ENCODE measurements at places on chromosomes 6 and 20.
A peak's percentile ranks its signal among the peaks of the same experiment; 100 is the strongest.

DNA sequence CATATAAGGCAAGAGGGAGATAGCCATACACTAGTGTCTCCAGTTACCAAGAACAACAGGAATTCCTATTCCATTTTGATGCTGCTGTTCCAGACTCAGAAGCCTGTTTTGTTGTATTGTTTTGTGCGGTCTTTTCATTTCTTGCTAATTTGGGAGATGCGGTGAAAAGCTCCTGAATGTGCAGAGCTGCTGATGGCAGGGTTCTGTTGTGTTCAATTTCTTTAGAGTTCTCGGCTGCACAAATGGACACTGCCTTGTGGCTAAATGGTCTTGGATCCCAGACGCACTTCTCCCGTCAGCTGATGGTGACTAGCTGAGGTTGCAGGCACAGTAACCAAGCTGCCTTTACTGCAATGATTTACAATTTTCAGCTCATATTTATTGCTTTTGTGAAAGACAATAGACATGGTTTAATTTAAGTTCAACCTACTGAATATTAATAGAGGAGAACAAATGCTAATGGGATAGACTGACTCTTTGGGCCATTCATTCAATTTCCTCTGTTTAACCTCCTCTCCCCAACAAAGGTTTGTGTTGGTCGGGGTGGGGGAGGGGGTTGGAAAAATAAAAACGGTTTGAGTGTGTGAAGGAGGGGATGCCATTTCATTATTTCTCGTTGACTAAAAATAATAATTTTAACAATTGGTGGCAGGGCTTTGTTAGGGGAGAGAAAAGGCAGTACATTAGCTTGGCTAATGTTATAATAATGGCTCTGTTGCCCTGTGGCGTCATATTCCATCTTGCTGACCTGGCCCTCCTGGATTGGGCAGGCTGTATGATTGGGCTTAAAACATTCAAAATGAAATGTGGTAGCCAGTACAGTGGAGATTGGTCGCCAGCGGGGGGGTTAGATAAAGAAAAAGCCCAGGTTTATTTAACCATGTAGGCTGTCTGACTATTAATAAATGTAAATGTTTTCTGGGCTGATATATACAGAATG, 159.5 kb downstream of the JARID2 start:
- DNase-seq = no peak

DNA sequence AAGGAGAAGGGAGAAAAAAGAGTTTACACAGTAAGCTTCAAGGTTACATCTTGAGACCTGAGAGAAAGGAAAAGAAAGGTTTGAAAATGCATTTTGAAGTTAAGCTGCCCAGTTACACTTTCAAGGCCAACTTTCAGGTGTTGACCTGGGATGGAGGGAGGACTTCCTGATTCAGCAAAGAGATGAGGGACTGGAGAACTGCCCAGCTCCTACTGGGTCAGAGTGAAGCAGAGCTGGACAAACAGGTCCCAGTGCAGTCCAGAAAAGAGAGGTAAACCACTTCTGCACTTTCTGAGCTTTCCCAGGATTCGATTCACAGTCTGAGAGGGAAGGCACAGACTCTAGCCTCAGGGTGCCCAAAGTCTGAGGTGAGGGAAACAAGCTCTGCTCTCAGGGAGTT, 6.0 kb upstream of the TJAP1 start:
- no peak for DNase-seq

- DNase-seq = peak; percentile 17
These were observed 19.4 kb upstream of the KCNB1 start for GRCh38 chr20:49501917-49502316.

DNA sequence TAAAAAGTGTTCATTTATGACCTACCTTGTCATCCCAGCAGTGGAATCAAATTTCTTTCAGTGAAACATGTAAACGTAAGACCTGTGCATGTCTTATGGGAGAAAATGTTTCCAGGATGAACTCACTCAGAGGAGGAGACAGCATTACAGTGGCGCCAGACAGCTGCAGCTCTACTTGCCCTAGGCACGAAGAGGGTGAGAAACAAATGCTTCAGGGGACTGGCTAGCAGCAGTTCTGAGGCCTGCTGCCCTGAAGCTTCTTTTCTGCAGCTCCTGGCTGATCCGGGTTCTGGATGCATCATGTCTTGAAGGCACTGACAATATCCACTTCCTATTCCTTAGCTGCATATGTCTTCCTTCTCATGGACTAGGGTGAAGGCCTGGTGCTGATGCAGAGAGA, 120.2 kb downstream of the QRSL1 start:
- no peak for DNase-seq

- DNase-seq = no peak
These were observed 6.1 kb downstream of the UQCC2 start for GRCh38 chr6:33705268-33705885.

DNA sequence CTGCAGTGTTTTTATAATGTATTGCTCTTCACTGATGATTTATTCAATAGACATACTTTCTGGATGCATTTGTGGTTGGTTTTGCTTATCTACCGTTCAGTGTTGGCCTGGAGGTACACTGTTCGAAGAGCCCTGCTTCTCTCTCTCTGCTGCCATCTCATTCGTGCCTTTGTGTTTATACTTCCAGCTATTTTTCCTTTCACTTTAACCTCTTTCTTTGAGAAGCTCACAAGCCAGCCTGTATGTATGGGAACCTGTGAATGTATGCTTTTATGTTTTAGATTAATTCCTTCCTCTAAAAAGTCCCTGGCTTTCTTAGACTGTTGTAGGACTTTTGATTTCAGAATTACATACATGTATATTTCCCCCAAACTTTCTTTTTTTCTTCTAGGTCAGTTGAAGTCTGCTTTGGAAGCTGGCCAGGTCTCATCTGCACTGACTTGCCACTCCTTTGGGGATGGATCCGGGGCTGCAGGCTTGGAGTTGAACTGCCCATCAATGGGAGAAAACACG, 83.0 kb downstream of the SCAND1 start:
- DNase-seq = peak; percentile 56

- DNase-seq = peak; percentile 39
These were observed 155.4 kb downstream of the NRN1 start for GRCh38 chr6:5851261-5851757.

DNA sequence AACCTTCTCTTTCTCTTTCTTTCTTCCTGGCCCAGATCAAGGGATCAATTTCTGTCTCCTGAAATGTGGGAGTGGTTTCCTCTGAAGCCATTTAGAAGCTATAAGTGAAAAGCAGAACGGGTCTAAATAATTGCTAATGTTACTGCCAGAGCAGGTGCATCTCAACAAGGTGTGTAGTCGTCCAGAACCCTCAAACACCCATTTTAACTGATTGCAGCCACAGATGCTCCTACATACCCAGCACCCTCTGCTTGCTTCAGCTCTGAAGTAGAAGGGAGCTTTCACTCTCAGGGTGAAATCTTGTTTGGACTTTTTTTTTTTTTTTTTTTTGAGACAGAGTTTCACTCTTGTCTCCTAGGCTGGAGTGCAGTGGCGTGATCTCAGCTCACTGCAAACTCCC, 592.1 kb upstream of the ARID1B start:
- DNase-seq = no peak

- no peak for DNase-seq
These were observed 67.9 kb downstream of the STK35 start for GRCh38 chr20:2169456-2170088.

GRCh38 chr6:140478631-140479030, 1104.2 kb upstream of the CITED2 start:
- no peak for DNase-seq

GRCh38 chr6:29647927-29648642, 8.8 kb upstream of the MOG start:
- DNase-seq = peak; percentile 51

- no peak for DNase-seq
These were observed 1.4 kb downstream of the PPP1R3D start for GRCh38 chr20:59938696-59939051.

DNA sequence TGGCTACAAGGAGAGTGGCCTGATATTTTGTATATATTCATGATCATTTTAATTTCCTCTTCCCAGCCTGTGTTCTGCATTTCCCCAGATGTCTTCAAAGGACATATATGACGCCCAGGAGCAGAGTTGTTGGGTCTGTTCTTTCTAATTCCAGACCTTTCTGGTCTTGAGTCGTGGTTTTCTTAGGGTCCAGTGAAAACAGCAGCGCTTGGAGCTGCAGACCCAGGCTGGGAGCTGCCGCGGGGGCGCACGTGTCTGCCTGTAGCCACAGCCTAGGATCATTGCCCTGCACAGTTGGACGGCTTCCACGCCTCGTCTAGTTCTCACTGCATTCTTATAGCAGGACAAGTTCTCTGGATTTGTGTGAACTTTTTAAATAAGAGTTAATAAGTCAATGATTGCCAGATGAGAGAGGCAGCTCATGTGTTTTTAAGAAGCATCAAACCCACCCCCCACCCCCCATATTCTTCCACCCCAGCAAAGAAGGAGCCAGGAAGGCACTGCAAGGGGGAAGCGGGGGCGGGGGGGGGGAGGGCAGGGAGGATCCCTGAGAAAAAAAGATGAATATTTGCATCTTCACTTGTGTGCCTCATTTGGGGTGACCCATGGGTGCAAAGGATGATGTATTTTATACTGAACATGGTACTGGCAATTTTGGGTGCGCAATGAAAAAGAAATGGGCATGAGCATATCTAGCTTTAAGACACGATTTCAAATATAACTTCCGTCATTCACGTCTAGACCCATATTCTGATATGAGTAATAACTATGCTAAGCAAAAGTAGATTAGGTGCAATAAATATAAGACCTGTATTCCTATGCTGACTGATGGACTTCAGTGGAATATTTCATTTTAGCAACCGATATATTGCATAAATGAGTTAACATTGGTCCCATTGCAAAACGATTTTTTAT, 160.0 kb downstream of the TBXT start:
- peak; percentile 83 for DNase-seq

GRCh38 chr20:1935696-1936366, 40.6 kb downstream of the SIRPA start:
- DNase-seq = no peak

DNA sequence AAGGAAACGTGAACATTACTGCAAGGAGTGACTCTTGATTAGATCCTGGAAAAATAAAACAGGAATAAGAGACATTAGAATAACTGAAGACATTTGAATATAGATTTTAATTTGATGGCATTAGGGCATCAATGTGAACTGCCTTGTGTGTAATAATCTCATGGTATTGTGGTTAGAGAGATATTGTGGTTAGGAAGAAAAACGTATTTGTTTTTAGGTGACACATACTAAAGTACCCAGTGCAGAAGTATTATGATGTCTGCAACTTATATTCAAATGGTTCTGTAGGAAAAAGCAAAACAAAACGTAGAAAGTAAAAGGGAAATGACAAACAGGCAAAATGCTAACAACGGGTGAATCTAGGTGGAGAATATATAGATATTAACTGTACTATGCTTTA, 65.9 kb upstream of the OGFRL1 start:
- no peak for DNase-seq

DNA sequence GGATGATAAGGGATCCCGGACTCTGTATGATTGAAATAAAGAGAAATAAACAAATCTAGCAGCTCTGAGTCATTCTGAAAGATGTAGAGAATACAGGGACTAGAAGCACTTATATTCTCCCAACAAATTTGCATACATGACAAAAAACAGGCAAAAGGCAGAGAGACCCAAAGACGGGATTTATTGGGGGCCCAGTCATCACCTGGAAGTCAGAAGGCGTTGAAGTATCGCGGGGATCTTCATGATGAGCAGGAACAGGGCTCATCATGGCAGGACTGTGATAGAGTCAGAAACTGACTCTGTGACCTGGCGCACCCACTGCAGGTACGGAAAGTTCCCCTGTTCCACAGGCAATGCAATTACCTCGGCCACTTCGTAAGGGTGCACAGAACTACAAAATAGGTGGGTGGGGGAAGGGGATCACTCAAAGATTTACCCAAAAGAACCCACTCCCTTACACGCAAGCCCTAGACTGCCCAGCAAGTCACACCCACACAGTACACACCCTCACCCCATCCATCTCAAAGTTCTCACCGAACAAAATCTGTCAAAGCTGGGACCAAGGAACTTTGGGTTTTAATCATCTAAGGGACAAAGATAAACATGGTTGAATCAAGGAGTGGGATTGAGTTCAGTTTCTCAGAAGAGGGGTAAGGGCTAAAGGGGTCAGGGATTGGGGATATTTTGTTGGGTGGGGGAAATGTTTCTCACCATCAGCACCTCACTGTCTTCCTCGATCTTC, 1.4 kb downstream of the CUTA start:
- DNase-seq = no peak

GRCh38 chr6:37705239-37706051, 7.8 kb upstream of the MDGA1 start:
- peak; percentile 87 for DNase-seq

- no peak for DNase-seq
These were observed 22.4 kb downstream of the TRMT6 start for GRCh38 chr20:5927749-5928462.

- no peak for DNase-seq
These were observed 145.1 kb upstream of the PRDM1 start for GRCh38 chr6:105940990-105941389.

DNA sequence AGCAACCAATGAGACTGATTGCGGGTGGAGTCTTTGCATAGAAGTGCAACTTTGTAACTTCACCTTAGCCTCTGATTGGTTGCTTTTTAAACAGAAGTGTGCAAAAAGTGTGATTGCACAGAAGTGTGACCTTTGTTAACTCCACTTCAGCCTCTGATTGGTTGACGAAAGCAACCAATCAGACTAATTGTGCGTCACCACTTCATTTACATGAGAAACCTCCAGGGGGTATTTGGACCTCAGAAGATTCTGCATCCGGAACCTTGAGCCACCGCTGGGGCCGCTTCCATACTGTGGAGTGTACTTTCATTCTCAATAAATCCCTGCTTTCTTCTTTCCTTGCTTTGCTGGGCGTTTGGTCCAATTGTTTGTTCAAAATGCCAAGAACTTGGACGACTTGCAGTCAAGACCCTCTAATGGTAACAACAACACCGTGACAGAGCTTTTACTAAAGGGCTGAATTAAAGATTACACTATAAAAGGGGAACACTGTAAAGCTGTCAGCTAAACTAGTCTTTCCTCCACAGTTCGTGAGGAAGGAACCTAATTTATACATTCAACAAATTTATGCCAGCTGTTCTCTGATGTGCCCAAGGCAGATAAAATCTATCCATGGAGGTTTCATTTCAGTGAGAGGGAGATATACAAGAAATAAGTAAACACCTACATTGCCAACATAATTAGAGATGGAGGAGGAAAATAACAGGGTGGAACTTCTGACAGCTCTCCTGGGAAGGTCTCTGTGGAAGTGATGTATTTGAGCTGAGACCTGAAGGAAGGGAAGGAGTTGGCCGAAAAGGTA, 1.4 kb upstream of the HECA start:
- no peak for DNase-seq

All from astrocyte of the spinal cord (primary cell).